ENCODE measurements at places on chromosomes 7 and 10. TPM values are rescaled to one million over a fixed set of nuclear protein-coding genes. Genes with fewer than 3 reads are reported as not detected.

The FGF8 gene
- polyA plus RNA-seq = not detected

DNA sequence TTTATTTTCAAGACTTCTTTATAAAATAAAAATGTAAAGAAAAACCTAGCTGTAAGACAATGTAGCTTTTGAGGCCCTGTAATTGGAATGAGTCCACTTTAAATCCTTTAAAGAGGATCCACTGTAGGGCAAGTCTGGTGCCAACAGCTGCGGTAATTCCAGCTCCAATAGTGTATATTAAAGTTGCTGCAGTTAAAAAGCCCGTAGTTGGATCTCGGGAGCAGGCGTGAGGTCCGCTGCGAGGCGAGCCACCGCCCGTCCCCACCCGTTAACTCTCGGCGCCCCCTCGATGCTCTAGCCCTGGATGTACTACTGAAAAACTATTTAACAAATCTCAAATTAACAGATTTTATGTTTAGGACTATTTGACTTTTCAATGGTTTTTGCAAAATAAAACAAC, 414.7 kb upstream of the SEMA3C start:
- DNase-seq = no peak

- DNase-seq = no peak
Measured at GRCh38 chr7:87712571-87712970, 84.4 kb downstream of the RUNDC3B start.

The INA gene
- 3.7 TPM for polyA plus RNA-seq

GRCh38 chr10:89924261-89924660, 222.9 kb downstream of the KIF20B start:
- no peak for DNase-seq

- DNase-seq = no peak
Measured at GRCh38 chr10:122798704-122799231, 46.9 kb downstream of the CUZD1 start.

- DNase-seq = no peak
Measured at GRCh38 chr10:49151025-49151445, 17.2 kb upstream of the FAM170B start.

- no peak for DNase-seq
Measured at GRCh38 chr7:150357270-150357669, 11.4 kb upstream of the REPIN1 start.

DNA sequence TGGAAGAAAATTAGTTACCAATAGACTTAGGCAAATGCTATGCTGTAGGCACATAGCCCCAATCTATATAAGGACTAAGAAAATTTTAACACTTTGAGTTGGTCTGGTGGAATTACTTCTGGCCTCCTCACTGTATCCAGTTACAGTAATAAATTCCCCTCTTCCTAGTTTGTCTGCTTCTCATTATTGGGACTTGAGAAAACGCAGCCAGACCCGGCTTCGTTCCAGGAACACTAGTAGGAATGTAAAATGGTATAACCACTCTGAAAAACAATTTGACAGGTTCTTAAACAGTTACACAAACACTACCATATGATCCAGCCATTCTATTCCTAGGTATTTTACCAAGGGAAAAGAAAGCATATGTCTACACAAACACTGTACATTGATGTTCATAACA, 150.2 kb downstream of the VPS50 start:
- no peak for DNase-seq

DNA sequence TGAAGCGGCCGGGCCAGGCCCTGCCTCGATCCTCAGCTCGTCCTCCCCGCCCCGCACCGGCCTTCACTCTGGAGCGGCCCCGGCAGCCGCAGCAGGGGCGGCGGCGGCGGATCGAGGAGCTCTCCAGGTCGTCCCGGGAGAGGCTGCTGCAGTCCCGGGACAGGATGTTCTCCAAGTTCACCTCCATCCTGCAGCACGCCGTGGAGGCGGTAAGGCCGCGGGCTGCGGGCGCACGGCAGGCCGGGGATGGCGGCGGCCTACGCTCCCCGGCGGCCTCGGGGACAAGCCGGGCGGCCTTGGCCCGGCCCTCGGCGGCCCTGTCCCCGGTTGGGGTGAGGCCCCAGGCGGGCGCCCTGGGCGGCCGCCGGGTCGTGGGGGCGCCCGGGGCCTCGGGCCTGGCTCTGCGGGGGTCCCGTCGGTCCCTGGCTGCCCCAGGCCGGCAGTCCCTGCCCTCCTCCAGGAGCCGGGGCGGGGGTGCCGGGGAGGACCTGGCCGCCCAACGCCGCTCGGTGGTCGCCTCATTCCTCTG, 399 bp downstream of the FHIP2A start:
- DNase-seq = peak; percentile 43

All from mammary epithelial cell (primary cell).